ENCODE measurements at places on chromosomes 2 and 18.
A peak's percentile ranks its signal among the peaks of the same experiment; 100 is the strongest.

DNA sequence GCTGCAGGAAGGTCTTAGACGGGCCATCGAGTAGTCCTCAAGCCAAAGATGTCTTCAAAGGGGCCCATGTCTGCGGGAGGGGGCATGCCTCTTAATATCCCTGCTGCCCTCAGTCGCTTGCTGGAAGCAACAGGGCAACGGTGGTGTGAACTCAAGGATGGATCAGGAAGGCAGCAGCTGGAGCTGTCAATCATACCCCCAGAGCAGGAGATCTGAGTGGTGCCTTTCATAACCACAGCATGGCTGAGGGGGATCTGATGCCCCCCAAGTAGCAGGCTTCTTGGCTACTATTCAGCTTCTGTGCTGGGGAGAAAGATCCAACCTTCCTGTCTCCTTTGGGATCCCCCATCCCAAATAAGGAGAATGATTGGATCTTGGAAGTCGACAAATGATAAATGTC is 46.4 kb downstream of the INSIG2 start:
- H3K27ac ChIP-seq = no peak overlapping the region
- no peaks in the 10 kb centered on the region for H3K36me3 ChIP-seq
- peaks cover 3% of the 10 kb centered on the region for H3K27me3 ChIP-seq
- peaks cover 12% of the 10 kb centered on the region for H3K4me1 ChIP-seq
- no peak for DNase-seq

DNA sequence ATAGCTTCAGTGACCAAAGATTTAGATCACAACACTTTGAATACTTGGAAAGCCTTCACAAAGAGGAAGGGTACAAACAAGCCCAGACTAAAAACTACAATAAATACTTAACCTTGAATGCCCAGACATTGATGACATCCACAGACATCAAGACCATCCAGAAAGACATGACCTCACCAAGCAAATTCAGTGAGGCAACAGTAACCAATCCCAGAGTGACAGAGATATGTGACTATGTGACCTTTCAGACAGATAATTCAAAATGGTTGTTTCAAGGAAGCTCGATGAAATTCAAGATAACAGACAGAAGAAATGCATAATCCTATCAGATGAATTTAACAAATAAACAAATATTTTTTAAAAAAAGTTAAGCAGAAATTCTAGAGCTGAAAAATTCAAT is 19.9 kb upstream of the EVA1A start:
- H3K4me3 ChIP-seq = no peak overlapping the region
- H3K27me3 ChIP-seq = peaks cover 13% of the 10 kb centered on the region
- H3K4me1 ChIP-seq = no peaks in the 10 kb centered on the region
- no peaks in the 10 kb centered on the region for H3K36me3 ChIP-seq

- no peak for DNase-seq
- peaks cover 5% of the 10 kb centered on the region for H3K36me3 ChIP-seq
- no peaks in the 10 kb centered on the region for H3K27me3 ChIP-seq
- H3K4me3 ChIP-seq = no peak overlapping the region
- H3K27ac ChIP-seq = no peak overlapping the region
- H3K4me1 ChIP-seq = peaks cover 12% of the 10 kb centered on the region
Observed at GRCh38 chr2:171134624-171135230, 26.0 kb downstream of the TLK1 start.

DNA sequence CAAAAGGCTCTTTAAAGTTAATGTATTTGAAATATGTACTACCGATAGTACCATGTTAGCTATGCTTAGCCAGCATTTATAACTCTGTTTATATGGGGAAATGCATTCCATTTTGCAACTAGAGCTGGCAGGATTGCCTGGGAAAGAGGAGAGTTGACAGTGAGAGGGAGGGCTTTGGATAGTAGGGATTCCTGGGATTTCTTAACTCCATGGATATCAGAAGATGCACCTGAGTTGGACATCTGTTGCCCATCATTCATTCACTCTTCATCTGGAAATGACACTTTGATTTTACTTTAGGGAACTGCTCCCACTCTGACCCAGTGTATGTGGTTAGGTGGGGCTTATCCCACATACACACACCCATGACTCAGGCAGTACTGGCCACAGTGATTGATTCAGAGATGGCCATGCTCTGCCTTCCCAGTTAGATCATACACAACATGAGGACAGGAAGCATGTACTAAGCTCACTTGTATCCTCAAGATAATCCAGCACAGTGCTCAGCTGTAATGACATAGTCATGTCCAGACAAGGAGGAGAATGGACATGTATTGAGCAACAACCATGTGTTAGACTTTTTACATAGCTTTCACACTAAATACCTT is 248.8 kb downstream of the MREG start:
- no peaks in the 10 kb centered on the region for H3K4me1 ChIP-seq
- H3K4me3 ChIP-seq = no peak overlapping the region
- no peak overlapping the region for H3K27ac ChIP-seq
- DNase-seq = no peak
- peaks cover 5% of the 10 kb centered on the region for H3K27me3 ChIP-seq
- no peaks in the 10 kb centered on the region for H3K36me3 ChIP-seq

- H3K27me3 ChIP-seq = no peaks in the 10 kb centered on the region
- H3K36me3 ChIP-seq = peaks cover 34% of the 10 kb centered on the region
- H3K4me1 ChIP-seq = peaks cover 50% of the 10 kb centered on the region
- peak; percentile 73 for DNase-seq
- peak overlapping the region; percentile 67 for H3K27ac ChIP-seq
- H3K4me3 ChIP-seq = peak overlapping the region; percentile 49
Observed at GRCh38 chr2:98508709-98509066, 64.0 kb downstream of the INPP4A start.

- no peaks in the 10 kb centered on the region for H3K27me3 ChIP-seq
- H3K27ac ChIP-seq = no peak overlapping the region
- no peak overlapping the region for H3K4me3 ChIP-seq
- DNase-seq = no peak
- H3K4me1 ChIP-seq = no peaks in the 10 kb centered on the region
Observed at GRCh38 chr2:1708476-1709334, 35.6 kb downstream of the PXDN start.

- no peak overlapping the region for H3K27ac ChIP-seq
- peaks cover 24% of the 10 kb centered on the region for H3K36me3 ChIP-seq
- DNase-seq = no peak
- H3K4me3 ChIP-seq = no peak overlapping the region
- H3K27me3 ChIP-seq = no peaks in the 10 kb centered on the region
Observed at GRCh38 chr2:113965644-113966043, 75.8 kb downstream of the ACTR3 start.

DNA sequence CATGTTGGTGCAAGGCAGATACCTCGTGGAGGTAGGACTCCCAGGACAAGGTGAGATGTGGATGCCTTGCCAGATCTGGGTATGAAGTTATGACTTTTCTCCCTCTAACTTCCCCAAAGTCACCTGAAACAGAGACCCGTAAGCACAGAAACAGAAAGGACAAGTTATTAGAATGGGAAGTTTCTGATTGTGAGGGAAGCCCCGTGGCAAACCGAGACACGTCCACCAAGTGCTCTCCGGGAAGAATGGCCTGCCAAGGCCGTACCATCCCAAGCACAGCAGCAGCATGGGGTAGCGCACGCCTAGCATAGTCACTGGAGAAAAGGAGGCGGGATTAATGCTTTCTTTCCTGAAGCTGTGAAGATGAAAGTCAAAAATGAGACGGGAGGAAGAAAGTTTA is 110.6 kb downstream of the ZNF532 start:
- H3K4me3 ChIP-seq = no peak overlapping the region
- no peaks in the 10 kb centered on the region for H3K36me3 ChIP-seq
- no peak overlapping the region for H3K27ac ChIP-seq
- peaks cover 9% of the 10 kb centered on the region for H3K27me3 ChIP-seq

DNA sequence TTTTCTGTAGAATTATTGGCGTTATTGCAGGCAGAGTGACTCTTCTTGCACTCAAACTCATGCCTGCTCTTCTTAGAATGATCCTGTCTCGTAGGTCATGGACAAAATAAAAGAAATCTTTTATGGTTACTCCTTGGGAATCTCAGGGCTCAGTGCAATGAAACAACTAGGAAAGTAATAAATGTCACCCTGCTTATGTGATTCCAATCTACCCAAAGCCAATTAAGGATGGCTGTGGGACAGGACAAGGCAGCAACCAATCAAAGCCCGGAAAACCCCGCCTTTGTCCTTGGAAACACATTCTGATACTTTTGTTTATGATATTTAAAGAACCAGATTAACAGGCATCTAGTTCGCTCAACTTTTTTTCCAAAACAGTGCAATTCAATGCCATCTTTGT is 53.0 kb downstream of the GRB14 start:
- no peak overlapping the region for H3K4me3 ChIP-seq
- H3K27ac ChIP-seq = no peak overlapping the region
- no peak for DNase-seq
- H3K4me1 ChIP-seq = no peaks in the 10 kb centered on the region

DNA sequence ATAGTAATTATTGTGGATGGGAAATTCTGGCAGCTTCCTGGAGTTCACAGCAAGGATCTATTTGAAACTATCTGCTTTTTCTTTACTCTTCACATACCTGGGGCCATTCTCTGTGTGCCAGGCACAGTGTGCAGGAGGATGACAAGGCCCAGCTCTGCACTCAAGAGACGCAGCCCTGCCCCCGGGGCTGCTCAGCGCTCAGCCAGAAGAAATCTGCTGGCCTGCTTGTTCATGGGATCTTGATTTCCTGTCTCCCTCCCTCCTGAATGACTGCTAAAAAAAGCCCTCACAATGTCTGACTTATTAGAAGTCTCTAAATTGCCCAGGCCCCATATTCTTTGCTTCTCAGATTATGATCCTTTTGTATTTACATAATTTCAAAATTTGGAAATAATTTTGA is 210.9 kb downstream of the DCDC2C start:
- no peak overlapping the region for H3K4me3 ChIP-seq
- H3K27ac ChIP-seq = no peak overlapping the region
- H3K27me3 ChIP-seq = no peaks in the 10 kb centered on the region

DNA sequence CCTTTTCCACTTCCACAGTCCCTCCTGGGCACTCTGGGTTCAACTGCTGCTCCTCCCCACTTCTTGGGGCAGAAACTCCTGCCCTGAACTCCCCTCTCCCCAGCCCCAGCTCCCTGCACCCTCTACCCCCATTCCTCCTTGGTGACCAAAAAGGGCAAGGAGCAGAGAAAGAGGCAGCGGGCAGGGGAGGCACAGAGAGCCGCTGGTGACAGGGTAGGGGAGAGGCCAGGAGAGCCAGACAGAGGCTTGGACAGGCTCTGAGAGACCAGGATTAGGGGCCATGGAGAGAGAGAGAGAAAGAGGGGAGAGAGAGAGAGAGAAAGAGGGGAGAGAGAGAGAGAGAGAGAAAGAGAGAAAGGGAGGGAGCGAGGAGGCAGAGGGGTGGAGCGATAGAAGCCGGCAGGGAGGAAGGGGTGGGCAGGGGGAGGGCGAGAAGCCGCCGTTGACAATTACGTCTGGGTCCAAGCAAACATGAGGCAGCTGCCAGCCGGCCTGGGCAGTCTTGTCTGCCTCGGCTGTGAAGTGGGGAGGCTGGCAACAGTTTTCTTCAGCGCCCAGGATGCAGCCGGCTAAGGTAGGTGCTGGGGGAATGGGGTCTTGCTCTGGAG is at the start of gene KCNIP3:
TSS of gene KCNIP3 (plus strand) at position 468 of the 608 bp plus-strand sequence. CDS start at position 560, 92 bp downstream.
- no peaks in the 10 kb centered on the region for H3K36me3 ChIP-seq
- no peaks in the 10 kb centered on the region for H3K4me1 ChIP-seq
- H3K27ac ChIP-seq = no peak within 1 kb of the TSS

GRCh38 chr2:118687192-118687591 is 160.3 kb downstream of the EN1 start:
- no peak for DNase-seq
- H3K27me3 ChIP-seq = no peaks in the 10 kb centered on the region
- H3K27ac ChIP-seq = no peak overlapping the region
- no peak overlapping the region for H3K4me3 ChIP-seq
- no peaks in the 10 kb centered on the region for H3K4me1 ChIP-seq

- H3K27ac ChIP-seq = no peak overlapping the region
- H3K4me1 ChIP-seq = no peaks in the 10 kb centered on the region
- DNase-seq = no peak
- no peak overlapping the region for H3K4me3 ChIP-seq
Observed at GRCh38 chr2:221068123-221068522, 504.0 kb downstream of the EPHA4 start.

DNA sequence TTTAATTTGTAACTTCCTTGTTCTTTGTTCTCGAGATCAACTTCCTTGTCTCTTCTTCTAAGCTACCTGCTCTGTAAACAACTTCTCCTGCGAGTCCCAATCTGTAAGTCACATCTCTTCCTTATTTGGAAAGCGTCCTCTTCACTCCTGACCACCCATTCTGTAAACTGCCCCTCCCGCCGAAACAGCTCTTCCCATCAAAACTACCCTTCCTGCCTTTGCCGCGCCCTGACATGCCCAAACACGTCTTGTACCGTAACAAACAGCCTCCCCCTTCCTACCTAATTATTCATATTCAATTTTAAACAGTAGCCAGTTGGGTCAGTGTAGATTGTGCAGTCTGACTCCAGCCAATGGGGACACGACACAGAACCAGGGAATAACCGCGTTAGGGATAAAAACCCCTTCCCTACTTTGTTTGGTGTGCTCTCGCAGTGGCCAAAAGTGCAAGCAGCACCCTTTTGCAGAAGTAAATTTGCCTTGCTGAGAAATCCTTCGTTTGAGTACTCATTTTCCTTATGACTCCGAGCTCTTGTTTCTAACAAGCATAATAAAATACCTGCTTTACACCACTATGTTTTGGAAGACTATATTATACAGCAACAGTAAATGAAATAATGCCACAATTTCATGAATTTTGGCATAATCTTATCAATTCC is 39.8 kb downstream of the PIAS2 start:
- no peak overlapping the region for H3K27ac ChIP-seq
- no peaks in the 10 kb centered on the region for H3K27me3 ChIP-seq
- DNase-seq = no peak
- H3K4me1 ChIP-seq = peaks cover 2% of the 10 kb centered on the region
- no peak overlapping the region for H3K4me3 ChIP-seq
- H3K36me3 ChIP-seq = peaks cover 43% of the 10 kb centered on the region

DNA sequence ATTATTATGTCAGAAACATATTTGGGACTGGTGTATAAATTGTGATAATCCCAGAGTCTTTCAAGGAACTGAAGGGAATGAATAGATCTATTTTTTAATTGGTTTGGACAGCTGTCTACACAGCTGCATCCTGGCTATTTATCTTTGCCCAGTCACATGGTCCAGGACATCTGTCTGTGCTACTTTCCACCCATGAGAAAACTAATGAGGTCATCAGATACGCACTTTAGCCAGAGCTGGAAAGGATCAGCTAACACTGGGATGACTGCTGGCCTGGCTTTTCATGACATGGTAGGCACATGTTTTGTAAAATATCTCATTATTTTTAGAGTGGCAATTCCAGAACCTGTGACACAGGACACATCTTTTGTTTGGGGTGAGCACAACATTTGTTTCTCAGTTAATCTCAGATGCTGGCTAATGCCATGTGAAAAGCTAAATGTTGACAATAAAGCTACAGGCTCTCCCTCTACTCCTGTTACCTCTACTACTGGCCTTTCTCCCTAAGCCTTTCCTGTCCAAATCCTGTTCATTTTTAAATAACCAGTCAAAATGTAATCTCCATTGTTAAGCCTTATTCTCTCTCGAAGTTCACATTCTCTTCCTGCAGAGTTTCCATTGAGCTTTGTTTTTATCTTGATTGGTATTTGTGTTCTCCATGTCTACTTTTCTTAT is 500.7 kb downstream of the RIT2 start:
- no peaks in the 10 kb centered on the region for H3K36me3 ChIP-seq
- no peak for DNase-seq
- no peak overlapping the region for H3K27ac ChIP-seq
- H3K4me3 ChIP-seq = no peak overlapping the region
- H3K27me3 ChIP-seq = no peaks in the 10 kb centered on the region
- no peaks in the 10 kb centered on the region for H3K4me1 ChIP-seq
